ENCODE measurements at places on chromosomes 7 and 10.

DNA sequence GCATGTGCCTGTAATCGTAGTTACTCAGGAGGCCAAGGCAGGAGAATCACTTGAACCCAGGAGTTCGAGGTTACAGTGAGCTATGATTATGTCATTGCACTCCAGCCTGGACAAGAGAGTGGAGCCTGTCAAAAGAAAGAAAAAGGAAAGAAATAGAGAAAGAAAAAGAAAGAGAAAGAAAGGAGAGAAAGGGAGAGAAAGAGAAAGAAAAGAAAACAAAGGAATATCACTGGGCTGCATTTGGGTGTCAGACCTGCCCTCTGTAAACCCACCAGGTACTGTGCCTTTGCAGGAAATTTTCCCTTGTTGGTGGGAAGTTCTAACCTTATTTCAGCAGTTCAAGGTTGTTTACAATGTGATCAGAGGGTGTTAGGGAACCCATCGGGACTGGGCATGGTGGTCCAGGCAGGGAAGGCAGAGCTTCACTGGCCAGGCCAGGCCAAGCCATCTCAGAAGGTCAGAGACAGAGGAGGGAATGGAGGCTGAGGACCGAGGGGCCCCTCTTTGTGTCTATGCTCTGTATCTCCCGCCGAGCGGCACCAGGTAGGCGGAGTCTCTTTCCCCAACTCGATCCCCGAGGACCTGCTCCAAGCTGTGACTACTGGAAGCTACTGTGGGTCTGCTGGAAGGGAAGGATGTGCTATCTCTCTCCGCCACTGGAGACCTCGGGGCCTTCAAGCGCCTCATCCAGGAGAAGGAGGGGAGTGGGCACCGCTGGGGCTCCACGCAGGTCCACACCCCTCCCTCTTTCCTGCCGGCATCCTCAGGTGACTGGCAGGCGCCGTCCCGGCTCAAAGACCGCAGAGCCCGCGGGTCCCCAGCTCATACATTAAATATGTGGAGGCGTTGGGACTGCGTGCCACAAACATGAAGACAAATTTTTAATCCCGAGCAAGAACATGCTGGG, 15.2 kb upstream of the KAZALD1 start:
- DNase-seq: no peak

DNA sequence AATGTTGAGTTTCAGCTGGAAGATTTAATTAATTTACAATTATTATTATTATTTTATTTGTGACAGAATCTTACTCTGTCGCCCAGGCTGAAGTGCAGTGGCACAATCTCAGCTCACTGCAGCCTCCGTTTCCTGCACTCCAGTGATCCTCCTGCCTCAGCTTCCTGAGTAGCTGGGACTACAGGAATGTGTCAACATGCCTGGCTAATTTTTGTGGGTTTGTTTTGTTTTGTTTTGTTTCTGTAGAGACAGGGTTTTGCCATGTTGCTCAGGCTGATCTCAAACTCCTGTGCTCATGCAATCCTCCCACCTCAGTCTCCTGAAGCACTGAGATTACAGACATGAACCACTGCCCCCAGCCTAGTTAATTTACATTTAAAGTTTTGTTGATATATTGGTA, 93.8 kb upstream of the MEOX2 start:
- DNase-seq: no peak

- DNase-seq: no peak
Observed at GRCh38 chr10:79024720-79025198, 44.0 kb upstream of the ZMIZ1 start.

DNA sequence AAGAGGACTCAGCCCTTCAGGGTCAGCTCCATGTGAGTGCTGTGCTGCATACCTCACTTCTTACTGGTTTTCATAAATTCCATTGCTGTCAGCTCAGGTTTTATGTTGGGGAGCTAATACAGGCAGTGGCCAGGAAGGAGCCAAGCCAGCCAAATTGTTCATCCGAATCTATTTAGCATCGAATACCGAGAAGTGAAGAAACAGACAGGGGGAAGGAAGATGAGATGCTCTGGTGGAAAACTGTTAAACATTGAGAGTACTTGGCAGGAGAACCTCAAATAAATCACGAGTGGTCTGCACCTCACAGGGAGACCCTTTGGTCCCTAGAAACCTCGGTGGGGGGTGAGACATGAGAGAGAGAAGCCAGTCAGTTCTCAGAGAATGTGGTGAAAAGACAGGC, 196.0 kb upstream of the TMEM72 start:
- DNase-seq: no peak

GRCh38 chr7:12646139-12646538, 41.3 kb upstream of the ARL4A start:
- DNase-seq: no peak

GRCh38 chr10:47458466-47459154, 25.3 kb downstream of the ANXA8 start:
- DNase-seq: no peak
